ENCODE measurements at places on chromosomes 13 and 19. TPM values are rescaled to one million over a fixed set of nuclear protein-coding genes. Genes with fewer than 3 reads are reported as not detected.

The MAP4K1 gene
- 1.8 TPM for total RNA-seq

The KCTD15 gene
- total RNA-seq: 9.6 TPM

The MEIOSIN gene
- not detected for total RNA-seq

The ZNF430 gene
- 3.3 TPM for total RNA-seq

The ZNF90 gene
- total RNA-seq: 0.59 TPM

The GTPBP3 gene
- total RNA-seq: 11.5 TPM

The RNF225 gene
- total RNA-seq: not detected

The CACNG8 gene
- 0.02 TPM for total RNA-seq

The FUT6 gene
- total RNA-seq: not detected

The FAM216B gene
- total RNA-seq: 4.4 TPM

GRCh38 chr19:54420383-54421168 lies 5.3 kb downstream of the TTYH1 start:
- DNase-seq: peak; percentile 61

GRCh38 chr13:60016229-60016628 lies 147.5 kb downstream of the DIAPH3 start:
- no peak for DNase-seq

- peak; percentile 88 for DNase-seq
Observed at GRCh38 chr19:10543420-10544241, at the start of gene ATG4D. Gene ATG4D, plus strand, starts transcription at chr19:10543904. Its CDS starts 187 bp downstream, at chr19:10544091.

DNA sequence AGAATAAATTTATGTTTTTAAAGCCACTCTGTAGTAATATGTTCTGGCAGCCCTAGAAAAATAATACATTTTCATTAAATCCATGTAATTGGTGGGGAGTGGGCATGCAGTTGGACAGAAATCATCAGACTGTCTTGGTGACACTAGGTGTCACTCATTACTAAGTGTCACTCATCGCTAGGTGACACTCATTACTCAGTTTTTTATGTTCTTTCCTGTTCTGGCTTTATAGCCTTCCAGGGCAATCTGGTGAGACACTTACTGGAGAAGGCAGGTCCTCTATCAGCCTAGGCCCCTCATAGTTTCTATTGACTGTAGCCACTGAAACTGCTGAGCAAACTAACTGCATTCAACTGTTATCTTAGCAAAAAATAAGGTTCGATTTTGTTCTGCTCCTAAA lies 542.1 kb downstream of the SLITRK1 start:
- no peak for DNase-seq

- DNase-seq: no peak
Observed at GRCh38 chr13:74476365-74476764, 342.2 kb upstream of the KLF12 start.

- DNase-seq: no peak
Observed at GRCh38 chr19:12752056-12752781, 628 bp downstream of the BEST2 start.

GRCh38 chr13:105597573-105597972 lies 937.9 kb downstream of the EFNB2 start:
- no peak for DNase-seq

GRCh38 chr19:7376151-7376852 lies 27.6 kb downstream of the ARHGEF18 start:
- DNase-seq: no peak

GRCh38 chr19:18495204-18495911 lies 26.5 kb downstream of the ELL start:
- DNase-seq: no peak

GRCh38 chr19:1590641-1591397 lies 1.8 kb downstream of the MBD3 start:
- no peak for DNase-seq

DNA sequence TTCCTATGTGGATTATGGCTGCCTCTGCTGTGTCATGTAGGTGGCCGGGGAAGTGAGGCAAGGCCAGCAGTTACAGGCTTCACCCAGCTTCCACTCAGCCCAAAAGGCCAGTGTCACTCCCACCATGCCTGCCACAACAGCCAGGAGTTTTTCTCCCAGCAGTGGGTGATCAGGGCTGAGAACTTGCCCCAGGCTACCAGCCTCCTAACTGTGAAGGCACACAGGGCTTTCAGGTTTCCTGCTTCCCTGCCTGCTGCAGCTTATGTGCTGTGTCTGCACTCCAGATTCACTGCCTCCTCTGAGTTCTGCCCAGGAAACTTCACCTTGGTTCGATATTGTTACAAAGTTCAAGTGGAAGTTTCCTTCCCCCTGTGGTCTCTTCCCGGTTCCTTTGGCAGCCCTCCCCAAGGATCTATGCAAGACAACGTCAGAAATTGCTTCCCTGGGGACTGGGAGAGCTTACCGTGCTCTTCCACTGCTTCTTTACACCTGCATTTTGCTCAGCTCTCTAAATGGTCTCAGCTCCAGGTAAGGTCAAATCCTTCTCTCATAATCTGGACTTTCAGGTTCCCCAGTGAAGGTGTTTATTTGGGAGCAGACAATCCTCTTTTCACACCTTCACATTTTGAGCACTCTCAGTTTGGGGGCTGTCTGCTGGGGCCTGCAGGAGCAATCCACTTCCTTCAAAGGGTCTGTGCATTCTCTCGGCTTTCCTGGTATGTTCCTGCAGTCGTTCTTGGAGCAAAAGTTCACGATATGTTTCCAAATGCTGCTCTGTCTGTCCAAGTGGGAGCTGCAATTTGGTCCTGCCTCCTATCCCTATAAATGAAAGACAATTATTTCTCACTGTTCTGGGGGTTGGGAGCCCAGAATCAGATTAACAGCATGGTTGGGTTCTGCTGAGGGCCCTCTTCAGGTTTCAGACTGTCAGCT lies 1730.1 kb upstream of the PRR20A start:
- no peak for DNase-seq

- no peak for DNase-seq
Observed at GRCh38 chr13:39481491-39481890, 121.5 kb downstream of the LHFPL6 start.

- DNase-seq: no peak
Observed at GRCh38 chr19:47839913-47840312, 18.2 kb downstream of the CRX start.

DNA sequence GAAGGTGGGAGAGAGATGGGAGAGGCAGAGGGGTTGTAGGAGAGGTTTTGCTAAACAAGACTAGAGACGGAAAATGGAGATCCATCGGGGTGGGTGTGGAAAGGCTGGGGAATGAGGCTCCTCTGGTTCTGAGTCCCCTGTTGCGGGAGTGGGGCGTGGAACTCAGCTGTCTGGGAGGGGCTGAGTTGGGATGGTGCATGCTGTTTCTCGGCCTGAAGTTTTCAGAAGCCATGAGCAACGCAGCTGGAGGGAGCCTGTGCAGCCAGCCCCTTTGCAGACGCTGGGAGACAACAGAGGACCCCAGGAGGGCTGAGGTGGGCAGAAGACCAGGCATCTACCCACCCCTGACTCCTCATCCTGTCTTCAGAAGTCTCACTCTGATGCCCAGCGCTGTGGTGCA lies 7.4 kb upstream of the GIPR start:
- no peak for DNase-seq

GRCh38 chr13:100349594-100349993 lies 239.0 kb downstream of the GGACT start:
- DNase-seq: no peak

GRCh38 chr19:45848922-45849321 lies 14.0 kb downstream of the SYMPK start:
- no peak for DNase-seq

DNA sequence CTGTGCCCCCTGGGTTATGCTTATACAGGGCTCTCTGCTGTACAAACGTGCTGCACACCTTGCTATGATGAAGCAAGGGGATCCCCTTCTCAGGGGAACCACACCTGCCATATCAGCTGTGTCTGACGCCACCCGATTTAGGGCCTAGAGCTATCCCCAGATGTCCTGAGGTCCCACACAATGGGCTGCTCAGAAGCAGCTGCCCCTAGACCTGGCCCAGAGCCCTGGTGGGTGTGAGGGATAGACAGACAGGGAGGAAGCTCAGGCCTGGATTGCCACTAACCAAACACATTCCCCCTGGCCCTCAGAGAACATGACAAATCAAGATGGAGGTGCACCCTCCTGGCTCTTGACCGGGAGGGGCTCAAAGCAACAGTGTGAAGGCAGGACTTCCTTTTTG lies 59.3 kb downstream of the TSHZ3 start:
- DNase-seq: no peak

DNA sequence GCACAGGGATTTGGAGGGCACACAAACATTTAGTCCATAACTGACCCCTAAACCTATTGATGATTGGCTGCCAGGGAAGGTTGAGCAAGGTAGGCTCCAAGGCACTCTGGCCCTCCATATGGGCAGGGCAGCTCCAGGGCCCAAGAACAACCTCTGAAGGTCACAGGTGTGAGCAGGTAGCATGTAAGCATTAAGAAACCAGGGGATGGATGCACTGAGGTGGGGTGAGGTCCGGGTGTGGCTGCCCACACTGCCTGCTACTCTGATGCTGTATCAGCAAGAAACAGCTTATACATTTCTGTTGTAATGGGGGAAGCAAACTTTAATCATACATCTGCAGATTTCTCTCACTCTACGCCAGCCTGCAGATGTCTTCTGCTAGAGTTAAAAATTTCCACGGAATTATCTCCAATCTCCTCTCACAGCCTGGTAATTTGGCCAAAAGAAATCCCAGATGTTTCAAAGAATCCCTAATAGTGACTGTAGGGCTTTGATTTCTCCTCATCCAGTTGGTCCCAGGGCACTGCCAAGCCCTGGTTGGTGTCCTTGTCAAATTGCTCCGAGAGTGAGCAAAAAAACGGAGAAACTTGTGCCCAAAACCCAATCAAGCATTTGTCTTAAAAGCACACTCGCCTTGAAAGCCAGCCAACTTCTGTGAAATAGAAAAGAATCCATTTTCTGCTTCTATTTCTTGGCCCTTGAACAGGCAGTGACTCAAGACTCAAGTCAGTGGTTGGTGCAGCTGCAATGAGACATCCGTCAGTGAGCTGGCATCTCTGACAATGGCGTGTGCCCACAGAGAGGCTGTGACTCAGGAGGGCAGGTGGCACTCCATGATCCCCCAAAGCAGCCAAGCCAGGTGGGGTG lies 72.5 kb upstream of the MRI1 start:
- DNase-seq: no peak

DNA sequence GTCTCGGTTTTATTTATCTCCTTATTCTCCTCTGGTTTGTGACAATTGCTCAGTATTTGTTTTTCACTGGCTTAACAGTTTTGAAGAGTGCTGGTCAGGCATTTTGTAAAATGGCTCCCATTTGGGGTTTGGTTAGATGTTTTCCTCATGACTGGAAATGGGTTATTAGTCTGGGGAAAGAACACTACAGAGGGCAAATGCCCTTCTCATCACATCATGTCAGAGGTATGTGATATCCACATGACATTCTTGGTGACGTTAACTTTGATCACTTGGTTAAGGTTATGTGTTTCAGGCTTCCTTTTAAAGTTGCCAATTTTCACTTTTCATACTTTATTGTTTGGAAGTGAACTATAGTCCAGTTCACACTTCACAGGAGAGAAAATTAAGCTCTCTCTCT lies 74.8 kb upstream of the KLHL1 start:
- no peak for DNase-seq

GRCh38 chr13:49042476-49042875 lies 66.8 kb downstream of the FNDC3A start:
- DNase-seq: no peak

DNA sequence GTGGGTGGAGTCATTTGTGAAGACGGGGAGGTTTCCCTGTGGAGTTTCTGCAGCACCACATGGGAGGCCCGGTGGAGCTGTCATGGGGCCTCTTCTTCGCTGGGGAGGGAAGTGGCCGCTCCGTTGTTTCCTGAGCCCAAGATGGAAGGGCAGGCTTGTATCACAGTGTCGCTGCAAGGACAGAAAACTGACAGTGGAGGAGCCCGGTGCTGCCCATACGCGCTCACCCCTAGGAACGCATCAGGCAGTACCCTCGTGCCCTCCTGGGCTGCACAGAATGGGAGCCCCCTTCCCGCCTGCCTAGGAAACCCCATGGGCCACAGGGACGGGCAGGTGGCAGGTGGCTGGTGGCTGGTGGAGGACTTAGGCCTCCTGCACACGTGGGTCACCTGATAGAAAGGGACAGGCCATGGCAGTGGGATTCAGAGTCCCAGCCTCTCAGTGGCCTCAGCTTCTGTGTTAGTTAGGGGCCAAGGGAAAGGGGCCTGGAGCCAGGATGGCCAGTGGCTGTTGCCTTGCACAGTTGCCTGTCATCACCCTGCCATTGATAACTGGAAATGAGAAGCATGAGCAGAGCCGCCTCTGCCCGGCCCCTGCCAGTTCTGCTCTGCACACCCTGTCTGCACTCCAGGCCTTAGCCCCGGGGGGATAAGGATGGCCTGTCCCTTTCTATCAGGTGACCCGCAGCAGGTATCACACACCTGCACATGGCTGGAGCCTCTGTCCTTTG lies 7.6 kb downstream of the COL4A2 start:
- DNase-seq: peak; percentile 80

DNA sequence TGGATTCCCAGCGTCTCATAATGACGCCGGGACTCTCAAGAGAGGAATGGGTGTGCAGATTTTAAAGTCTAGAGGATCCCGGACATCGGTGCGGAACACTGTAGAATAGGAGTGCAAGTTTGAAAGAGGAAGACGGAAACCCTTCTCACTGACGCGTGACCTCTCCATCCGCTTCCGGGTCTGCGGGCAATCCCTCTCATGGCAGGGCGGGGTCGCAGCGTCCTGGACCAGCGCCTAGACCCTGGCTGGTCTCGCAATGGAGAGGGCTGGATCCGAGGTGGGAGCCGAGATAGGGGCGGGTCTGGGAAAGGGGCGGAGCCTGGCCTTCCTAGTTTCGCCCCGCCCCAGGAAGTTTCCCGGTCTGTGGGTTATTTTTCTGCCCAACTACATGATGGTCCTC lies 4.6 kb upstream of the ZNF845 start:
- DNase-seq: peak; percentile 76

- DNase-seq: no peak
Observed at GRCh38 chr13:24032252-24032651, 128.3 kb upstream of the SPATA13 start.

DNA sequence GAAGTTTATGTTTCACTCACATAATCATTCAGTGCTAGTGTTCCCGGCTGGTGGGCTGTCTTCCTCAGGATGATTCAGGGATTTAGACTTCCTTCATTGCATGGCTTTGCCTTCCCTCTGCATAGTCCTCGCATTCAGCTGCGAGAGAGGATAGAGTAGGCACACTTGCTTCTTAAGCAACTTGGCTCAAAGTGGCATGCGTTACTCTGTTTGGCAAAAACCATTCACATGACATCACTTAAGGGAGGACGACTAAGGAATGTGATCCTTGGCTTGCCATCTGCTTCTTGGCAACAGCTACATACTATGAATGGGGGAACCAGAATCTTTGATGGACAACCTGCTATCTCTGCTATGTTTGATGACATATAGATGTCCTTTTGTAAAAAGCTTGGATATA lies 359.3 kb downstream of the TDRD3 start:
- DNase-seq: no peak

DNA sequence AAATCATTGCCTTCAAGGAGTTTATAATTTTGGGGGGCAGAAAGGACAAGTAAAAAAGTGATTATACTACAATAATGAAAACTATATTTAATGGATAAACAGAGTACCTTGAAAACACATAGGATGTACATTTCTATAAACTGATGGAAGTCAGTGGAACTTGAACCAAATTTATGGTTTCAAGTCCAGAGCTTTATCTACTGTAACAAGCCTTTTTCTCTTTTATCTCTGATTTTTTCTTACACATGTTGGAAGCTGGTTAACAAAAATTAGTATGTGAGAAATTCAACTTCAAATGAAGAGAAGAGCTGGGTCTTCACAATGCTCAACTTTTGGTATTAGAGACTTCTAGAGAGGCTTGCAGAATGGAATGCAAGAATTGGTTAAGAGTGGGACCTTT lies 393.6 kb downstream of the LMO7 start:
- no peak for DNase-seq

- DNase-seq: no peak
Observed at GRCh38 chr19:2376784-2377519, 16.9 kb downstream of the TMPRSS9 start.
